ENCODE measurements at places on chromosomes 16 and 17.
A peak's percentile ranks its signal among the peaks of the same experiment; 100 is the strongest.

GRCh38 chr17:12992676-12993075 lies 25.2 kb downstream of the ELAC2 start:
- DNase-seq = no peak

- DNase-seq = no peak
Observed at GRCh38 chr16:88430185-88430523, 22.9 kb upstream of the ZFPM1 start.

DNA sequence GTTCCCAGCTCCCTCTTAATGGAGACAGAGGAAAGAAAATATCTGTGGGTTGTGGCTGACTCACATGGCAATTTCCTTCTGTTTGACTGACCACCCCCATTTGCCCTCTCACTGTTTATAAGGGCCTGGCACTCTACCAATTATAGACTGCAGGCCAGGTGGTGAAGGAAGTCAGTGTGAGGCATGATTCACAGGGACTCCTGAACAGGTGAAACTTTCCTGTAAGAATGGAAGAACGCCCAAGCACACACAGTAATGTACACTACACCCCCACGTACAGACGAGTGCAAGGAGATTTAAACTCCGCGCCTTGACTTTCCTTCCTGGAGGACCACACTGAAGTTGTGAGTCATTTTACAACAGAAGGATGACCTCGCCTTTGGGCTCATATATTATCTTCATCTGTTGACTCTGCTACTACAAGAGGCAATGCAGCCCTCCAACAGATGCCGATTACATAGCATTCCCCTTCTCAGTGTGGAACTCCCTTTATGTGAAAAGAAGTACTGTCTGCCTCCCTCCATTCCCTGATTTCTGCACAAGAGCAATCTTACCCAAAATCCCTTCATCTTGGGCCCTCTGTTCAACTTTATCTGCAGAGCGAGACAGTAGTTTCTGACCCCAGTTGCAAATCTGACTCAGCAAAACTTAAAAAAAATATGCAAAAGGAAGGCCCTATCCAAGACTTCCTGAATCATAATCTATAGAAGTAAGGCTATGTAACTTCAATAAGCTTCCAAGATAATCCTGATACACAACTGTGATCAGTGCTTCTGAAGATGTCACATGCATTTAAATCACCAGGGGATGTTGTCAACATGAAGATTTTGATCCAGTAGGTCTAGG lies 163.6 kb downstream of the SHISA6 start:
- DNase-seq = no peak

DNA sequence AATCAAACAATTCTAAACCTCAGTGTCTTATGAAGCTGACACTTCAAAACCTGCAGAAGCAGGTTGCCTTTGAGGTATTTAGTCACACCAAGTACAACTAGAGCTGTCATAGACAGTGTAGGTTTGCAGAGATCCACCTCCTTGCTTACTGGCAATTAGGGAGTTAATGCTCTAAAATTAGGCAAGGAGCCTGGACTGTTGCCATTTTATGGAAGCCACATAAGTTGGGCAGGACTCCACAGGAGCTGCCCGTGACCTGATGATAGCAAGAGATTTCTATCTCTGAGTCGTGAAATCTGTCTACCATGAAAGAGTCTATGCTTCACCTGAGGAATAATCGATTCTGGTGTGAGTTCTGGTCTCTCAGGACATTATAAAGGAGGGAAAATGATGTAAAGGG lies 8.9 kb downstream of the EME1 start:
- no peak for DNase-seq

DNA sequence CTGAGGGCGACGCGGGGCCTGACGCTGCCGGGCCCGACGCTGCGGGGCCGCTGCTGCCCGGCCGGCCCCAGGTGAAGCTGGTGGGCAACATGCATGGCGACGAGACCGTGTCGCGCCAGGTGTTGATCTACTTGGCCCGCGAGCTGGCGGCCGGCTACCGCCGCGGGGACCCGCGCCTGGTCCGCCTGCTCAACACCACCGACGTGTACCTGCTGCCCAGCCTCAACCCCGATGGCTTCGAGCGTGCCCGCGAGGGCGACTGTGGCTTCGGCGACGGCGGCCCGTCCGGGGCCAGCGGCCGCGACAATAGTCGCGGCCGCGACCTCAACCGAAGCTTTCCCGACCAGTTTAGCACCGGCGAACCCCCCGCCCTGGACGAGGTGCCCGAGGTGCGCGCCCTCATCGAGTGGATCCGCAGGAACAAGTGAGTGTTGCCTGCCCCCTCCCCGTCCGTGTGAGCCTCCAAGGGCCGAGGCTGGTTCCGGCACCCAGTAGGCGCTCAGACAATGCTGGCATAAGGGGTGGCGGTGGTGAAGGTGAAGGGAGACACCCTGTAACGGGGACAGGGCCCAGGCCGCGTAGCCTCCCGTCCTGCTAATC lies 676 bp downstream of the CPD start:
- peak; percentile 17 for DNase-seq

- no peak for DNase-seq
Observed at GRCh38 chr16:67195676-67196075, 3.3 kb upstream of the ELMO3 start.

- peak; percentile 44 for DNase-seq
Observed at GRCh38 chr17:81870131-81870980, 781 bp downstream of the ARHGDIA start.

Measured in CD4-positive, alpha-beta T cell treated with Interleukin-2 at 100 ng/mL for 4 hours (primary cell).